ENCODE measurements at places on chromosomes 7 and 10.

- DNase-seq, result no peak
Observed at GRCh38 chr7:68238204-68238805, 1241.7 kb downstream of the TYW1 start.

DNA sequence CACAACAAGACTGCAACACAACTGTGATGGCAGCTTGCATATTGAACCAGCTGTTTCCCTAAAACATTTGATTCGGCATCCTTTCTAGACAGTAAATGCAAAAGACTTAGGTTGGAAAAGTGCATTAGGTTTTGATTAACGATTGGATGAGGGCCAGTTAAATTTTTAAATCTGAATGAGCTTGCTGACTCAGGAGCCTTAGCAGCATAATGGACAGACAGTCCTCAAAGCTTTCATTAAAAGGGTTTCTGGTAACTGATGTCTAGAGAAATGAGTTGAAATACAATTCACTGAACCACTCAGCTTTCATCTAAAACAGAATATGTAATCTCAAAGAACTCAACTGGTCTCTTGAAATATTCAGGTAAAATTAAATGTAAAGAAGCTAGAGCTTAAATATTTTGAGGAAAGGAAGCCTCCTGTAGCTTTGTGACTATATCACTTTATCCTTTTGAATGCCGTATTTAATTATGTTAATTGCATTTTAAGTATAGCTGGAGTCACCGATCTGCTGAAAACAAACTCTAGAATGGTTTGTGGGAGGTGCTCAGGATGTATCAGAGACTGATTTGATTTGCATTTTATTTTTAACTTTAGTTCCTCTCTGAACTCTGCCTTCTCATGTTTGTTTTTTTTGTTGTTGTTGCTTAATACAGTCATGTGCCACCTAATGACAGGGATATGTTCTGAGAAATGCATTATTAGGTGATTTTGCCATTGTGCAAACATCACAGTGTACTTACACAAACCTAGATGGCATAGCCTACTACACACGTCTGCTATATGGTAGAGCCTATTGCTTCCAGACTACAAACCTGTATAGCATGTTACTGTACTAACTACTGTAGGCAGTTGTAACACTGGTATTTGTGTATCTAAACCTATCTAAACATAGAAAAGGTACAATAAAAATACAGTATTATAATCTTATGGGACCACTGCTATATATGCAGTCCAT is 29.2 kb upstream of the ATRNL1 start:
- no peak for DNase-seq

DNA sequence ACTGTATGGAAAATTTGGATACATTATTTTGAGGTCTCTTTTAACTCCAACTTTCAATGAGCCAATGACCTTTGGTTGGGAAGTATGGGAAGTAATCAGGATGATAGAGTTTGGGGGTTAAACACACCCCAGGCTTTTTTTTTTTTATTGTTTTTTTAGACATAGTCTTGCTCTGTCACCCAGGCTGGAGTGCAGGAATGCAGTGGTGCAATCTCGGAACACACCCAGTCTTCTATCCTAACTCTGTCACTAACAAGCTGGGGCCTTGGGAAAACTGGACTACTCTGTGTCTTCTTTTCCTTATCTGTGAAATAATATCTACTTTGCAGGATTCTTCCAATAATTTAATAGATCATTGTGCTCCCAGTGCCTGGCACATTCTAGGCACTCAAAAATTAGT is 37.6 kb upstream of the AGBL3 start:
- no peak for DNase-seq

DNA sequence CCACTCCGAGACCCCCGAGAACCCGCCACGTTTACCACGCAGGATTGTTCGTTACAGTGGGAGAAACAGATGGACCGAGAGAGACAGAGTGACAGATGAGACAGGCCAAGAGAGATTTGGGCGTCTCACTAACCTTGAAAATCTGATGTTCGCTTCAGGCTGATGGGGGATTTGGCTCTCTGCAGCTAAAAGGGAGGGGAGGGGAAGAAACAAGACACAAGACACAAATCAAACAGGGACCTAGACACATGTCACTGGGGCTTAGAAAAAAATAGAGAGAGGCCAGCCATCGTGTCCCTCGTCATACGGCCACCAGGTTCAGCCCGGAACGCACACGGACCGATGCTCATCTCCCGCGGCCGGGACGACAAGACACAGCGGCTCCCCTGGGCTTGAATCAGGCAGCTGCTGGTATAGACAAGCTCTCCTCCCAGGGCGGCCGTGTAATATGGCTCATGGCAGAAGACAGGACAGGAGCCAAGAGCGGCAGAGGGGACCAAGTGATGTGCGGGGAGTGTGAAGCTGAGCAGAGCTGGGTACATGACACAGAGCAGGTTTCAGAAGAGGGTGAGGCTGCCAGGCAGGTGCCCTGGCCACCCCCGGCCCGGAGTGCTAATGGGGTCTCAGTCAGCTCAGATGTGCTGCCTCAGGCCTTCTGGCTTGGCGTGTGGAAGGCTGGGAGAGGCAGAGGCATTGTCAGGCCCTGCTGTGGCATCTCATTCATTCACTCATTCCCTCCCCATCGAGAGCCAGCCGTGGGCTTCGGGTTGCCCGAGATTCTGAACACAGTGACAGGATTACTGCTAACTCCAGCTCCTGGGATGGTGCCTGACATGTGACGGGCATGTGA is 88.5 kb upstream of the GNA12 start:
- DNase-seq, result no peak

GRCh38 chr10:59628456-59628855 is 81.2 kb downstream of the SLC16A9 start:
- no peak for DNase-seq

- DNase-seq, result no peak
Observed at GRCh38 chr7:40760987-40761386, 626.2 kb downstream of the SUGCT start.

- no peak for DNase-seq
Observed at GRCh38 chr10:120616311-120616911, 159.4 kb downstream of the PLPP4 start.
